Amygdala (tissue), 56 donors: ENCODE measurements at places on chromosomes 3 and 15.

- no peak for DNase-seq
These were observed 319.4 kb upstream of the POU1F1 start for GRCh38 chr3:87595798-87596197.

DNA sequence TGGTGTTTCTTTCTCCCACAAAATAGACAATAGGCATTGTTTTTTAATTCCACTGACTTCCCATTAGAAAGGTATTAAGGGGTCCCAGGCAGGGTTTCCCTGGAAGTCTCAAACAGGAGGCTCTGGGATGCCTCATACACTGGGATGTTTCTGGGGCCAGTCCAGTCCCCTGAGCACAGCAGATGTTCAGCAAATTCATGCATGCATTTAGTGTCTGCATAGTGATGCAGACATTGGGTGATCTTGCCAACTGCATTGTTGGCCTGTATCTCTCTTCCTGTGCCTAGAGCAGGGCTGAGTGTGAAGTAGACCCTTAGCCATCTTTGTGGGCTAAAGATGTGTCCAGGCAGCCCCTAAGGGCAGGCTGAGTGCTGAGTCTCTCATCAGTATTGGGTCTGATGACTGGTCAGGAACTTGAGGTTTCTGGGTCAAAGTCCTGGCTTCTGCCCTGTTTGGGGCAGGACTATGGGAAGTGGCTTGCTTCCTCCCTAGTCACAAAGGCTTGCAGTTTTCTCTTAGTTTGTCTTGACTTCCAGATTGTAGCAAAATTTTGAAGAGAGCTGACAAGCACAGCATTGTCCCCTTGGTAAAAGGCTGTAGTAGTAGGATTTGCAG is 56.5 kb downstream of the BSN start:
- DNase-seq = no peak

- peak; percentile 68 for DNase-seq
These were observed 59.2 kb upstream of the FAM174B start for GRCh38 chr15:92714477-92715401.

DNA sequence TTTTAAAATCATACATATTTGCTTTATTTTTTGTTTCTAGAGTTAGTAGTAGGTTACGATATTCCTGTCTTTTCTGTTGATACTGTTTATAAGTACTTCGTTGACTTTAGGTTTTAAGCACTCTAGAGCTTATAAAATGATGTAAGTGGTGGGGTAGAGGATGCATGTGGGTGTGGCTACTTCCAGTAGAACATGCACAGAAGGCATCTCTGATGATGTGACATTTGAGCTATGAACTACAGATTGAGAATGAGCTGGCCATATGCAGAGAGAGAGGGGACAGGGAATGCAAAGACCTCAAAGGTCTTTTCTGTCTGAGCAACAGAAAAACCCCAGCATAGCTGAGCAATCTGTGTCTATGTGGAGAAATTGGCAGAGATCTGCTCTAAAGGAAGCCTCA is 233.9 kb upstream of the STAC start:
- DNase-seq = no peak

GRCh38 chr15:29420188-29420587 is 150.6 kb upstream of the NSMCE3 start:
- DNase-seq = no peak

- DNase-seq = no peak
These were observed 97.6 kb upstream of the CNTN3 start for GRCh38 chr3:74711913-74712512.

- DNase-seq = no peak
These were observed 59.9 kb upstream of the DPH6 start for GRCh38 chr15:35605764-35606449.

DNA sequence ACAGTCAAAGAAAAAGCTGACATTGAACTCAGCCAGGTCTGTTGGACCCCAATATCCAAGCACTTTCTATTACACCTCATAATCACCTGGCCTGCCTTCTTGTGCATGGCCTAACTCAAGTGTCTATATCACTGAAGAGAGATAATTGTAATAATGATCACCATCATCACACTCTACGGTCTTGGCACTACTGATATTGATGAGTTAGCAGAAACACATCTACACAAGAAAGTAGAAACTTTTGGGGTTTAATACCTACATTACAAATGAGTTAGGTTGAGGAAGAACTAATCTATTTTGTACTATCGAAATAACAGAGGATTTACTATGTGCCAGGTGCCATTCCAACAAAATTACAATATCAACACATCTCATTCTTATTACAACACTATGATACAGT is 30.7 kb downstream of the TUSC7 start:
- DNase-seq = no peak

- no peak for DNase-seq
These were observed 9.3 kb downstream of the MKRN3 start for GRCh38 chr15:23574742-23575141.

DNA sequence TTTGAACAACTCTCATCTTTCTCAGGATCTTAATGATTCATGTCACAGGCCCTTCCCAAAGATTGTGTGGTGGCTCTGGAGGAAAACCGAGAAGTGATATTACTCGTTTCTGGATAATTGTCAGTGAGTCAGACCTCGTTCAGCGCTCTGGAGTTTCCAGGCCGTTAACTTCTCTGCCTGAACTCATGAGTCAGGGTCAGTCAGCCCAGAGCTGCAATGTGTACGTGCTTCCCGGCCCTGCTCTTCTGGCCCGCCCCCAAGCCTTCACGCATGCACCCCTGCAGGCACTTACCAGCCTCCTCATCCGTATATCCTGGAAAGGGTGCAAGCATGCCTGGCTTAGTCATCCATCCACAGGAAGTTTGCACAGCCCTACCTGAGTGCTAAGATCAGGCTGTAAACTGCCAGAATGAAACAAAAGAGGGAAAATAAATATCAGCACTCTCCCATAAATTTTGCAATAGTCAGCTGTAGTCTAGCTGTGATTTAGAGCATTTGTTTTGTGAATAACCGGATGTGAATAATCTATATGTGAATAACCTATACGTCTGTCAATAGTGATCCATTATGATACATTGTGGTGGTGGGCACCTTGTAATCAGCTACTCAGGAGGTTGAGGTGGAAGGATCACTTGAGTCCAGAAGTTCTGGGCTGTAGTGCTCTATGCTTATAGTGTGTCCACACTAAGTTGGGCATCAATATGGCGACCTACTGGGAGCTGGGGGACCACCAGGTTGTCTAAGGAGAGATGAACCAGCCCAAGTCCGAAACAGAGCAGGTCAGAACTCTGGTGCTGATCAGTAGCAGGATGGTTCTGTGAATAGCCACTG is 35.3 kb upstream of the SEMA4B start:
- DNase-seq = no peak

DNA sequence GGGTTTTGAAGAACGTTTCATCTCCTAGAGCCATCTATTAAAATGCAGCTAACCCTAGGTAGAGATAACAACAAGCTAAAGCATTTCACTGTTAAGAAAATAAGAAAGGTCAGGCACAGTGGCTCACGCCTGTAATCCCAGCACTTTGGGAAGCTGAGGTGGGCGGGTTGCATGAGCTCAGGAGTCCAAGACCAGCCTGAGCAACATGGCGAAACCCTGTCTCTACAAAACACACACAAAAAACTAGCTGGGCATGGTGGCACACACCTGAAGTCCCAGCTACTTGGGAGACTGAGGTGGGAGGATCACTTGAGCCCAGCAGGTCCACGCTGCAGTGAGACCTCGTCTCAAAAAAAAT is 5.4 kb upstream of the TBC1D5 start:
- DNase-seq = no peak

- DNase-seq = no peak
These were observed 23.4 kb downstream of the CHRNA7 start for GRCh38 chr15:32053719-32054118.

DNA sequence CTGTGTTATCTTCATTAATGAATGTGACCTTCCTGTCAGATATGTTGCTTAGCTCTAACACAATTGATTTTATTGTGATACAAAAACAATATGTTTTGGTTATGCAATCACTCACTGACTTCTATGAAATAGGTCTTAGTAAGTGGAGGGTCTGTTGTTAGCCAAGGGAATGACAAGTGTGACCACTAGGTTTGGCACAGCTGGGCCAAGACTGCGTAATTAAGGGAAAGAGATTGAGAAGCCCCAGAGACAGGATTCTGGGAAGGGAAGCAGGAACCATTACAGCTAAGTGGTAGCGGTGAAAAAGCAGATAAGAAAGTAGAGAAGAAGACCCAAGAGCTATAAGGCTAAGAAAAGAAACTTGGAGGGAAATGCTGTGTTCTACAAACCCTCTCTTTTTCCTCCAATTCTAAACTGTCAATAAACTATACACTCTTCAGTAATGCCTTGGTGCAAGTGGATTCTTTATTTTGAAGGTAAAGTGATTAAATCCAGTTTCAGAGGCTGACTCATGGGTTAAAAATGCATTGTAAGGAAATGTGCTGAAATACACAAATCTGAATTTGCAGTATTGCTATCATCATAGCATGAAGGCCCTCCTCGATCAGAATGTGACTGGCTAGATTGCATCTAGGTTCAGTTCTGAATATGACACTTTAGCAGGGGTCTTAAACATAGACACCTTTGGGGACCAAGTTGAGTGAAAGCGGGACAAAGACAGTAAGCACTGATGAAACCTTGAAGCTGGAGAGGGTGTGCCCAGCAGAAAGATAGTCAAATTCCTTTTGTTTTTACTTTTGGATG is 26.1 kb downstream of the KCNMB2 start:
- DNase-seq = no peak

DNA sequence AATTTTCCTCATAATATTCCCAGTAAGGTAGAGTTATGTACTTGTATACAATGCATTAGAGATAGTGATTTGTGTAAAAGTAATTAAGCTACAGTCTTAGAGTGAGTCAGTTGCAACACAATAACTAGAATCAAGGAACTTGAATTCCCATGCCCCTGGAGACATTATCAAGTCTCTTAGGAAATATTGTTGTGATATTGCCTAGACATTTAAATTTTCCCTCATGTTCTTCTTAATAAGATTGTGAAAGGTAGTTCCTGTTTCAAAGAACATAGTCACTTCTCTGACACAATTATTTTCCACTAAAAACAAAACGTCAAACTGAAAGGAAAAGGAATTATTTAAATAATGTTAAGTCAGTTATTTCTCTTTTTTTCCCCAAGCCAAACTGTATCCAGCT is 13.0 kb upstream of the ATP1B3 start:
- DNase-seq = no peak

- no peak for DNase-seq
These were observed 36.0 kb downstream of the AAGAB start for GRCh38 chr15:67218428-67218827.

DNA sequence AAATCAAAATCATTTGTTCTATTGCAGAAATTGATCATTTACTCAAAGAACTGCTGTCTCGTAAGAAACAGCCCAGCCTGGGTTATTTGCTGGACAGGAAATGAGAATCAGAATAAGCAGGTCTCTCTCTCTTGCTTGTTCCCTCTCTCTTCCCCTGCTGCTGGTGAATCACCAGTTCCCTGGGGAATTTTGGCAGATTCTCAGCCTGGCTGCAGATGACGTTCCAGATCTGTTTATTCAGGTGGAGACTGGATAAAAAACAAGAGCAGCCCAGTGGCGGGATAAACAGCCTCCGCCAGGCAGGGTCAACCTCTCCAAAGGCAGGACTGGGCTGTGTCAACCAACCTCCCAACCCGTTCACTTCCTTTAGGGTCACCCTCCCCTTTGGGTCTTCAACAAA is 72.1 kb downstream of the LRIG1 start:
- peak; percentile 26 for DNase-seq

DNA sequence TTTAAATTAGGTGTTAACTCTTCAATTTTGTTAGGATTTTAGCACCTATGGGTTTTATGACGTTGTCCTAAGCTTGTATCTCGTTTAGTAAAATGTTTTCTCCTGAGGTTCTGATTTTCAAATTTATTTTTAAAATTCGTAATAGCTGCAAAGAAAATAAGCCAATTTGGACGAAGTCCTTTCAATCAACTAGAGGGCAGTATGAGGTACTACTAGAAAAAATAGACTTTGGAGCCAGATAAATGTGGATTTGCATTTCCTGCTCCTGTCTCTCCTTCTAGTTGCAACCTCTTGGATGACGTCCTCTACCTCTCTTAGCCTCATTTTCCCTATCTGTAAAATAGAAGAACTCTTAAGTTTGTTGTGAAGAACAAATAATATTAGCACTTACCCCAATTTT is 81.1 kb downstream of the SLTM start:
- no peak for DNase-seq

DNA sequence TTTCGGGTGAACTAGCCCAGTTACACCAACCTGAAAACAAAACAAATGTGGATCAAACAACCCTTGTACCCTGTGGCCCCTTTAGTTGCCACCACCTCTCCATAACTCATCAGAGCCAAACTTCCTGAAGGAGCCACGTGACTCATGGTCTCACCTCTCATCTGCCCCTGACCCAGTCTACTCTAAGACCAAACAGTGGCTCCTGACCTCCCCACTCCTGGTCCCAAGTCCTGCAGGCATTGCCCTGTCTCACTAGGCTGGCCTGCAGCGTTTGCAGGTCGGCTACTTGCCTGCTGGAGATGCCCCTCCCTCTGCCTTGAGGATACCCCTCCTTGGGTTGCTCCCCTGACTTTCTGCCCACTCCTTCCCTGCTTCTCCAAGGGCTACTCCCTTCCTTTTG is 23.1 kb downstream of the SLC6A11 start:
- DNase-seq = no peak

GRCh38 chr15:65512807-65513416 is 4.6 kb downstream of the DPP8 start:
- DNase-seq = no peak

DNA sequence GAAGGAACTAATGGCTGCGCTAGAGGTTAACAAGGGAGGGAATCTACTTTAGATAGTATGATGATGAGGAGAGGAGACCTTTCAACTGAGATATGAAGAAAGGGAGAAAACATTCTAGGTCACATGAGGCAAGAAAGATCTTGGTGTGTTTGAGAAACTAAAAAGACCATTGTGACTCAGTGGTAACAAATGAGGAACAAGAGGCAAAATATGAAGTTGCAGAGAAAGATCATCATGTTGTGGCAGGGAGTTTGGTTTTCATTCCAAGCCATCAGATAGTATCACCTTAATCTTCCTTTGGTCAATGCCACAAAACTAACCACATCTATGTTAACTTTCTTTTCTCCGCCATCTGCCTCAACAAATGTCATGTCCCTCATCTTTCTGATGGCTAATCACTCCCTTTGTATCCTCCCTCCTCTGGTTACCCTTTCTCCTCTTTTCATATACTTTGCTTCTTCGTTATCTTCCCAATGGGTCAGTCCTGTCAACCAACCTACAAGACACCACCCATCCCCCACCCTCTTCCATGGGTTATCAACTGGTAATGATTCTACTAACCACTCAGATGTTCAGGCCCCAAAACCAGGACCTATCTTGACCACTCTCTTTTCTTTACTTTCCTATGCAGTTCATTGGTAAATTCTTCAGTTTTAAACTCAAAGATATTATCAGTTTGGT is 2.4 kb upstream of the PDCD6IP start:
- DNase-seq = no peak

- DNase-seq = peak; percentile 32
These were observed 69.7 kb downstream of the USF3 start for GRCh38 chr3:113626503-113627371.

DNA sequence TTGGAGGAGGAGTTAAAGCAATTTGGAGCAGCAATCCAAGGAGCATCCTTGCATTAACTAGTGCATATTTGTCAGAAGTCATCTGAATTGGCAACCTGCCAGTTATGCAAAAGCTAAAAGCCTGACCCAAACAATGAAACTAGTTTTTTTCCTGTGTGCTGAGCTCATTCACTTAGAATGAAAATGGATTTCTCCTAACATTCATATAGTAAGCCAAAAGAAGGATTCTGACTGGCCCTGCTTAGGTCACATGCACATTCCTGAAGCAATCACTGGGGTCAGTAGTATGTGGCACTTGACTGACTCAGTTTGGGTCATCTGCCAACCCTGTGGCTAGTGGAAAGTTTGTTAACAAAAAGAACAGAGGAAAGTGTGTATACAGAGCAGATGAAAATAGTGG is 30.5 kb downstream of the OXSM start:
- no peak for DNase-seq

GRCh38 chr15:86055688-86056087 is 24.0 kb upstream of the AGBL1 start:
- no peak for DNase-seq
